ENCODE measurements at places on chromosomes 5 and 9.
A peak's percentile ranks its signal among the peaks of the same experiment; 100 is the strongest.

DNA sequence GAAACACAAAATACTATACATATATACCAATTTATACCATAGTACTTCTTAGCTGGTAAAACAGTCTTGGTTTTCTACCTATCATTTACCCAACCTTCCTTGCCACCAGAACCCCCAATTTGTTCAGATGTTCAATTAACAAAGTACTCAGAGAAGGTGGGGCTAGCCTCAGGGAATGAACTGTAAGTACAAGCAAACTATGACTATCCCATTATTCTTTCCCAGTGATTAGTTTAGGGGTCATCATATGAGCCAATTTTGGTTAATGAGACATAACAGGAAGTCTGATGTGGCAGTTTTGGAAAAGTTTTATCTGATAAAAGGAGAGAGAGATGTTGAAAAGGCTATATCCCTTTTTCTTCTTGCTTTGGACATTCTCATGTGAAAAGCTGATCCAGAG is 125.8 kb downstream of the DTWD2 start:
- no peak for DNase-seq

DNA sequence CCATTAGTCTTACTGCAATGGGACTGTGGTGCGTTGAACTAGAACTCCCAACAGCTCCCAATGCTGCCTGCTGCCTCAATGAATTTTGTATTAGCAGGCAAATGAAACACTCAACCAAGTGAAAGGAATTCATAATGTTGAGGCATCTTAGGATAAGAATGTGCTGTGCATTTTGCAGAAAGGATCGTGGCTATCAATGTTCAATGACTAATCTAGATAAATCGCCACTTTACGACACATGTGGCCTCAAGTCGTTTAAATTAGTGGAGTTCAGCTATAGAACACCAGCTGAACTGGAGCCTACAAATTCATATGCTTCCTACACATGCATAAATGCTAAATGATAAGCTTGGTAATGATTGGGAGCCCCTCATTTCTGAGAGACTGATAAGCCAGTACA is 318.4 kb downstream of the PSAT1 start:
- DNase-seq, result no peak

DNA sequence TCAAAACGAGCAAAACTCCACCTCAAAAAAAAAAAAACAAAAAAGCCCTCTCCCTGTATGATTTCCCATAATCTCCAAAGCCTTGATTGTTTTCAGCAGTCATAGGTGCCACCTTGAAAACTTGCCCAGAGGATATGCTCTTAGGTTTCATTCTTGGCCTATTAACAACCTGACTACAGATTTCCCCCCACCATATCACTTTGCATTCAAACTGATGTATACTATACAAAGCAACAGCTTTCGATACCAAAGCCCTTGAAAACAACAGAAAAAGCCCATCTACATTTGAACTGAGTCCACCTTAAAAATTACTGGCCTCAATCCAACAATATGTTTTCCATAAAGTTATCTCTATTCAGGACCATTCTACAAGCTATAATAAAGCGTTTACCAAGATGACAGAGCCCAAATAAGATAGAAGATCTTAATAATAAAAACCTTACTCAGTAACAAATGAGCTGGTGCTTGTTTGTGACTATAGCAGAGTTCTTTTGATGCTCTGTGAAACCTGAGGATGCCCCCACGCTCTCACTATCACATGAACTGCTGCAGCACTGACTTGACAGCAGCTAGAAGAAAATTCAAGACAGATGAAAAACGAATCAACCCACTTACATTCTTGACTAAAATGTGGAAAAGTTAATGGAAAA is 44.4 kb downstream of the FNBP1 start:
- DNase-seq, result no peak

DNA sequence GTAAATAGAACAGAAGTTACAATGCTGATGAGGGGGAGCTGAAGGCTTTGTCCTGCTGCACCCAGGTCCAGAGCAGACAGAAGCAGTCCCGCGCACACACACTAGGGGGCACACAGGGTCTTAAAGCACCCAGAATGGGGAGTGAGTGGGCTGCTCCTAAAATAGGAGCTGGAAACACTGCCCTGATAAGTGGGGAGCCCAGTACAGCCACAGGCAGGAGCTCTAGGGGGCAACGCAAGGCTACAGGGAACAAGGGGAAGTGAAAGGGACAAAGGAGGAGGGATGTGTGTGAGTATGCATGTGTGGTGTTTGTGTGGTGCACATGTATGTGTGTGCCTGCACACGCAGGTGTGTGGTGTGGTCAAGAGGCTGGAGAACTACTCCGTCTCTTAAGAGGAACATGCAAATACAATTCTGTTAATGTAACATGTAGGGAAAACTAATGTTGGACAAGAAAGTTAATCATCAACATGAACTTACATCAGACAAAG is 191.5 kb downstream of the ROR2 start:
- DNase-seq, result peak; percentile 6

GRCh38 chr5:174917976-174918554 is 193.7 kb downstream of the MSX2 start:
- DNase-seq, result no peak

DNA sequence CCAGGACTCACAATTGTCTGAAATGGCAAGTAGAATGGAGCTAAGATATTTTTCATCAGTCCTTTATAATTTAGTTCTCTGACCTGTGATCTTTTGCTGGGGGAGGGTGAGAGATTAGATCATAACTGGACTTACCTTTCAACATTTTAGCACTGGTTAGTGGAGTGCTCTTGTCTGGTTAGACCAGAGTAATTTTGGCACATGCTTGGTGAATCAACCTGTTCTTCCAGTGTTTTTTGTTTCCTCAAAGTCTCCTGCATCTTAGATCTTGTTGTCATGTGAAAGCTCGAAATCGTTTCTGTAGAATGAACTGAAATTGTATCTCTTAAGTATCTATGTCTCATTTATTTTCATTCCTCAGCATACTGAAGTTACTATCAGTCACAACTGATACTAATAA is 122.4 kb downstream of the TLE4 start:
- no peak for DNase-seq

DNA sequence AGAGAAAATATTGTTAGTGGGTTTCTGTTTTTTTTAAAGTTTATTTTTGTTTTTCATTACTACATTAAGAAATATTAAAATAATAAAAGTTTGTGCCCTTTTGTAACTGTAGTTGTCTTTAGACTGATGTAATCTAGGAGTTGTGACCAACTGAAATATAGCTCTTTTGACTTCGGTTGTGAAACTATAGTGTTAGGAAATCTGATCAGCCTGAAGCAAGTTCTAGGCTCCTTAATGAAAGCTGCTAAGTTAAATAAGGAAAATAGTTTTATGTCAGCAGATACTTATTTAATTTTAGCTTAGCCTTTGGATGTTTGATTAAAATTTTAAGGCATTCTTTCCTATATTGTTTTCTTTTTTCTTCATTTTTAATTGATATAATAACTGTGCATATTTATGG is 14.2 kb downstream of the AP3S1 start:
- no peak for DNase-seq

DNA sequence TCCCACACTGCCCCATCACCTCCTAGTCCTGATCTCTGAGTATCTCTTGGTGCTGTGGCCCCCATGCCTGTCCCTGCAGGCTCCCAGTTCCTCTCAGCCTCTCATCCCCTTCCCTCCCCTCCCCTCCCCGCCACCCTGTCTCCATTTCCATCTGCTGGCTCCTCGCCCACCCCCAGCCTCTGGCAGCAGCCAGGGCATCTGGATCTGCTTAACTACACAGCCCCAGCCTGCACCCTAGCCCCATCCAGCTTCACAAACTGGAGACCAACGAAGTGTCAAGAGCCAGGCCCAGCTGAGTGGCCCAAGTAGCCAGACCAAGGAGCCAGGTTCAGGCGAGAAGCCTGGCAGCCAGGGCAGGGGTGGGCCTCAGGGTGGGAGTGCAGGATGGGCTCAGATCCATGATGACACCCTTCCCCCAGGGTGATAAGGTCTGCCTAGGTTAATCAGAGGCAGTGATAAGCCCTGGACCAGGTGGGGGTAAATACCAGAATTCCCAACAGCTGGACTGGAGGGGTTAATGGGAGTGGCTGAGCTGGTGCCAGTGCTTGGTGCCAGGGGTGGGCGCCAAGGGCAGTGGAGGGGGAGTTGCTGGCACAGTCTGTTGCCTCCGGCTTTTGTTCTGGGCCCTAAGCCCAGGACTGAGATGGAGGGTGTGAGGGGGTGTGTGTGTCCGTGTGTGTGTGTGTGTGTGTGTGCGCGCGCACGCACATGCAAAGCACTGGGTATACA is 2.5 kb downstream of the IL11RA start:
- no peak for DNase-seq

DNA sequence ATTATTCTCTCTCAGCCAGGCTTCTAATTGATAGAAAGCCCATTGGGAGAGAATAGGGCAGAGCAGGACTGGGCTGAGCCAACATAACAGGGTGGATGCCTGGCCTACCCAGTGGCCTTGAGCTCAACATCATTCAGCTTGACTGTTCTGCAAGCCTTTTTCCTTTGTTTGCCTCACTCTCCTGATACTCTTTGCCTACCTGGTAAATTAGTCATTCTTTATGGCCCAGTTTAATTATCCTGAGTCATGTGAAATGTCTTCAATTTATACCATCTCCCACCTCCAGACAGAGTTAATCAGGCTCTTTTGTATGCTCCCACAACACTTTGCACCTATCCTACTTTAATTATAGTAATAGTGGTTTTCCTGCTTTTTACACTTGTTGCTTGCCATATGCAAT is 13.6 kb downstream of the GLRA1 start:
- no peak for DNase-seq

DNA sequence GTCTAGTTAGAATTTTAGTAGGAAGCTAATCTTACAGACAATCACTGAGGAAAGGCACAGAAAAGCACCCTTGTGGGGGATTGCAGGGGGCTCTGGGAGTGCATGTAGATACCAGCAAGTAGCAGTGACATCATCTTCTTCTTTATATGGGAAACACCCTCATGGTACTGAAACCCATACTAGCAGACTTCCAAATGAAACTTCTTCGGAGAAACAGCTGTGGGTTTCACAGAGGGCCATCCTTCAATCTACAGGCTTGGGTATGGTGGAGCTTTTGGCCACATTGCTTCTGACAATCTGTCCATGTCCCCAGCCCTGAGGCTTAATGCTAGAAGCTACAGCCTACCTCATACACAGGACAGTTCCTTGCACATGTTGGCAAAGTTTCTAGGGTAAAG is 165.2 kb upstream of the NFIB start:
- DNase-seq, result no peak

DNA sequence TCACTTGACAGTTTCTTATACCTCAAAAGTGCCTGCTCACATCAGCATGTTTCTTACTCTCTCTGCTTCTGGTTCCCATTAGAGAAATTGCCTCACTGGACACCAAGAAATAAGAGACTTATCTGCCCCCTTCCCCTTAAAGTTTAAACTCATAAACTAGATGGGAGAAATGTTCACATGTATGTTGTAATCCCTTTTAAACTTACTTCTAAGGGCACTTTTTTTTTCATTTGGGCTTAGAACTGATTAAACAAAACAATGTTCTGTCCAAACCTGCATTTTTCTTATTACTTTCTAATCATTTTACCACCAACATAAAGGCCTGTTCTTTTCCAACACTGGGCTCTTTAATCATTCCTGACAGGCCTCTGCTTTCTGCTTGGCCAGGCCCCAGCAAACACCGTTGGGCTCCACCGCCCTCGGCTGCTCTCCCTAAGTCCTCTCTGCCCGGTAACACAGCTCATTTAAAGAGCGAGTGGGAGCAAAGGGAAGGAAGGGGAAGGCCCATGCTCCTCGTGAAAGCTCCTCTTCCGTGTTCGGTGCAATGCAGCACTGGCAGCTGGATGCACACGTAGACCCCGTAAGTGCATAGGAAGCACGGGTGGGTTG is 53.4 kb downstream of the ROR2 start:
- peak; percentile 29 for DNase-seq

- no peak for DNase-seq
Measured at GRCh38 chr5:91357806-91358205, 25.3 kb downstream of the ARRDC3 start.

GRCh38 chr9:94903961-94904421 is 177.5 kb downstream of the AOPEP start:
- DNase-seq, result no peak

DNA sequence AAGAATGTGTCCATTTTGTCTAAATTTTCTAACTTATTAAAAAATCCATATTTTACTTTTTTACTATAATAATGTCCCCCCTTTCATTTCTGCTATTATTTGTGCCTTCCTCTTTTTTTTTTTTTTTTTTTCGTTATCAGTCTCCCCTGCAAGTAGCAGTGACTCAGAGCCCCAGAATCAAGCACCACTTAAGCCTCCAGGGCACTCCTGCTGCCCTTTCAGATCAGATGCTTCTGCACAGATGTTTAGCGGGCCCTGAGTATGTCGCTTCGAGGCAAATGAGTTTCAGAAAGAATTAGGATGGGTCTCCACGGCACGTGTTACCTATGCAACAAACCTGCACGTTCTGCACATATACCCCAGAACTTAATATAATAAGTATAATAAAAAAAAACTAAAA is 11.7 kb downstream of the MED7 start:
- no peak for DNase-seq

- DNase-seq, result peak; percentile 43
Measured at GRCh38 chr9:125631391-125632085, 75.5 kb downstream of the MAPKAP1 start.
